ENCODE measurements at places on chromosomes 11 and 22.

GRCh38 chr11:9688716-9689511 is 25.0 kb downstream of the SWAP70 start:
- no peak for DNase-seq

DNA sequence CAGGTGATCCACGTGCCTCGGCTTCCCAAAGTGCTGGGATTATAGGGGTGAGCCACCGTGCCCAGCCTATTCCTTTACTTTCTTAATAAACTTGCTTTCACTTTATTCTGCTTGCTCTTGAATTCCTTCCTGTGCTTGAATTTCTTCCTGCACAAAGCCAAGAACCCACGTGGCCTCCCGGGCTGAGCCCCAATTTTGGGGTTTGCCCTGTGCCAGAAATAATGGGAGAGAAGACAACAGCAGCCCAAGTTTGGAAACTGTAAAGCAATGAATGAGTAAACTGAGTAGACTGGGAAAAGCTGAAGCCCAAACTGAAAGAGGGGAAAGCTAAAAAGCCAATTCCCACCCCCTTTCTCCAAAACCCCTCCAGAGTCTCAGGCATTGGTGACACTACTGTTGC is 136.4 kb downstream of the NECTIN1 start:
- DNase-seq = no peak

DNA sequence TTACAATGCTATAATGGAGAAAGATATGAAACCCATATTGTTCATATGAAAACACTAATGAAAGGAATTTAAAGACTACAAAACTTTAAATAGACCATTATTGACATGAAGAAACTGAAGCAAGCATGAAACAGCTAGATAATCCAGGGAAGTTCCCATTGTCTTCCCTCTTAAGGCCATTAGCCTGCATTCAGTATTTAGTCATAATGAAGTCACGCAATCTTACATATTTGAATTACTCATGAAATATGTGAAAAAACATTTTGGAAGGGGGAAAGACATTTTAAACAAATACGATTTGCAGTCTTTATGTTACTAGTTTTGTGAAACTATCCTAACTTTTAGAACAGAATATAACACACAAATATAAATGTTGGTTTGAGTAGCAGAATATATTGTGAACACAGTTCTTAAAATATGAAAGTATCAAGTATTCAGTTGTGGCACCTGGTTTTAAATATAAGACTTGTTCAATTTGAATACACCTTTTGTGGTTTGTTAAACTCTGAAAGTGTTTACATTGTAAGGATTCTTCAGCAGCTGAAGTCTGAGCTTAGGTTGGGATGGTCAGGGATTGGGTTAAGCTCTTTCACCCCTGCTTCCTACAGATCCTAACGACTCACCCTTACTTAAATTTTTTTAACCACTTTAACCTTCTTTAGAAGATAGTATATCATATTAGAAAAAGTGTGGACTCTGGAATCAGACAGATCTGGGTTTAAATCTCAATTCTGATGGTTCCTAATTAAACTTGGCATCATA is 500.3 kb upstream of the TENM4 start:
- no peak for DNase-seq

- DNase-seq = no peak
Measured at GRCh38 chr11:21625982-21626381, 566.9 kb upstream of the ANO5 start.

DNA sequence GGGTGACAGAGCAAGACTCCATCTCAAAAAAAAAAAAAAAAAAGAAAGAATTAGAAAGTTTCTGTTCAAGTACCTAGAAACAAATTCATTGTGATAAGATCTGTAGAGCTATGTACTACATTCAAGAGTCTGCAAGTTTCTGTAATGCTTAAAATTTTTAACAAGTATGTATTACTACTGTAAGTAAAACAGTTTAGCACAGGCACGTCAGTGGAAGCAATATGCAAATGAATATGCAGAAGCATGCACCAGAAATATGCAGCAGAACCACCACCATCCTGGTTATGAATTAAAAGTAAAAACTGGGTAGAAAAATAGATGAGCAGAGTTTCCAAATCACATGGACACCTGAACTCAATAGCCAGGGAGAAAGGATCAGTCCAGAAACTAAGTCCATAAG is 19.3 kb downstream of the SBF2 start:
- DNase-seq = no peak
